ENCODE measurements at places on chromosomes 2 and 18. TPM values are rescaled to one million over a fixed set of nuclear protein-coding genes. Genes with fewer than 3 reads are reported as not detected.

GPR39 gene
- total RNA-seq: not detected

RBBP8 gene
- total RNA-seq: 23.2 TPM

MARCO gene
- not detected for total RNA-seq

HOXD12 gene
- total RNA-seq: not detected

CDH20 gene
- not detected for total RNA-seq

MARCHF7 gene
- 79.8 TPM for total RNA-seq

NEU2 gene
- not detected for total RNA-seq

TBR1 gene
- total RNA-seq: not detected

FBXO41 gene
- total RNA-seq: 1.6 TPM

FEV gene
- not detected for total RNA-seq

C2orf80 gene
- not detected for total RNA-seq

DNPEP gene
- total RNA-seq: 42.3 TPM

TDRD15 gene
- total RNA-seq: 0.10 TPM

MTERF4 gene
- total RNA-seq: 34.1 TPM

BCL2 gene
- total RNA-seq: 4.2 TPM

ANTXR1 gene
- 207 TPM for total RNA-seq

CBLN2 gene
- 3.7 TPM for total RNA-seq

LOXHD1 gene
- total RNA-seq: not detected

SLC4A5 gene
- 0.65 TPM for total RNA-seq

SPDYA gene
- total RNA-seq: 3.4 TPM

EFEMP1 gene
- total RNA-seq: 9.5 TPM

CABLES1 gene
- 29.3 TPM for total RNA-seq

SP140 gene
- total RNA-seq: 0.60 TPM

SPATA3 gene
- total RNA-seq: not detected

ZNF513 gene
- total RNA-seq: 15.3 TPM

SERPINB11 gene
- not detected for total RNA-seq

FABP1 gene
- total RNA-seq: not detected

TTC32 gene
- total RNA-seq: 8.0 TPM

ODC1 gene
- 65.3 TPM for total RNA-seq

PLGLB2 gene
- 6.5 TPM for total RNA-seq

GKN2 gene
- total RNA-seq: not detected

RGPD4 gene
- total RNA-seq: 0.10 TPM

ZC3H15 gene
- total RNA-seq: 46.4 TPM

KIAA2012 gene
- not detected for total RNA-seq

CNRIP1 gene
- 25.9 TPM for total RNA-seq

NCOA1 gene
- total RNA-seq: 20.2 TPM

OTX1 gene
- not detected for total RNA-seq

MC5R gene
- total RNA-seq: not detected

AQP12B gene
- not detected for total RNA-seq

NTSR2 gene
- not detected for total RNA-seq

TRPM8 gene
- 0.15 TPM for total RNA-seq

RPE gene
- 37.6 TPM for total RNA-seq

ELOA2 gene
- total RNA-seq: not detected

MOGAT1 gene
- total RNA-seq: not detected

DNER gene
- not detected for total RNA-seq

PTPRN gene
- 0.67 TPM for total RNA-seq

AQP12A gene
- total RNA-seq: not detected

SDC1 gene
- 11.4 TPM for total RNA-seq

REG1A gene
- not detected for total RNA-seq

GEN1 gene
- total RNA-seq: 7.2 TPM

ALPP gene
- not detected for total RNA-seq

LHCGR gene
- not detected for total RNA-seq

FOXD4L1 gene
- not detected for total RNA-seq

ANKRD44 gene
- total RNA-seq: 21.4 TPM

All from chondrocyte (in vitro differentiated cells).